ENCODE measurements at places on chromosomes 2 and 18.

GRCh38 chr2:170404846-170405245 is 226.9 kb downstream of the MYO3B start:
- no peak for DNase-seq

DNA sequence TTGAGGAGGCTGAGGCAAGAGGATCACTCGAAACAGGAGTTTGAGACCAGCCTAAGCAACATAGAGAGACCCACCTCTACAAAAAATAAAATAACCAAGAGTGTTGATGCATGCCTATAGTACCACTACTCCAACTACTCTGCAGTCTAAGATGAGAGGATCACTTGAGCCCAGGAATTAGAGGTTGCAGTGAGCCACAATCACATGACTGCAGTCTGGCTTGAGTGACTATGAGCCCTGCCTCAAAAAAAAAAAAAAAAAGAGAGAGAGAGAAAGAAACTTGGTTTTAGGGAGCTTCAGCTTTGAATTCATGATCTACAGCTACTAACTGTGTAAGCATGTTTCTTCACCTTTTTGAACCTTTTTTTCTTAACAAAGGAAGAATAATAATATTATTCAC is 119.9 kb downstream of the HNMT start:
- DNase-seq, result no peak

GRCh38 chr2:74414441-74414840 is 7.0 kb downstream of the C2orf81 start:
- DNase-seq, result no peak

GRCh38 chr18:30358555-30358954 is 684.0 kb downstream of the DSC3 start:
- no peak for DNase-seq

DNA sequence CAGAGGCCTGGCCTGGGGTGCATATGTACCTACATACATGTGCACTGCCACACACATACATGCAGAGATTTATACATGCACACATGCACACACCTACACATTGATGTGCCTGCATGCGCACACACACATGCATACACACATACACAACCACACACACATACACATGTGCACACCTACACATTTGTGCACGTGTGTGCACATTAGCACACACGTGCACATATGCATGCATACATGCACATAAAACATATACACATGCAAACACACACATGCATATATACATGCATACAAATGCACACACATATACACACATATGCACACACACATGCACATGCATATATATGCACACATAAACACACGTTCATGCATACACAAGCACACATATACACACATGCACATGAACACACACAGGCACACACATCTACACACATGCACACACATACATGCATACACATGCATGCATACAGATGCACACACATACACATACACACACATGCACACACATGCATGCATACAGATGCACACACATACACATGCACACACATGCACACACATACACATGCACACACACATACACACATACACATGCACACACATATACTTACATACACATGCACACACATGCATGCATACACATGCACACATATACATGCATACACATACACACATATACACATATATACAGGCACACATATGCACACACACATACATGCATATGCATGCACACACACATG is 23.6 kb upstream of the OTOS start:
- no peak for DNase-seq

GRCh38 chr18:39753178-39753577 is 2187.6 kb upstream of the CELF4 start:
- no peak for DNase-seq

- DNase-seq, result no peak
Measured at GRCh38 chr18:27349284-27349882, 164.3 kb upstream of the CHST9 start.

DNA sequence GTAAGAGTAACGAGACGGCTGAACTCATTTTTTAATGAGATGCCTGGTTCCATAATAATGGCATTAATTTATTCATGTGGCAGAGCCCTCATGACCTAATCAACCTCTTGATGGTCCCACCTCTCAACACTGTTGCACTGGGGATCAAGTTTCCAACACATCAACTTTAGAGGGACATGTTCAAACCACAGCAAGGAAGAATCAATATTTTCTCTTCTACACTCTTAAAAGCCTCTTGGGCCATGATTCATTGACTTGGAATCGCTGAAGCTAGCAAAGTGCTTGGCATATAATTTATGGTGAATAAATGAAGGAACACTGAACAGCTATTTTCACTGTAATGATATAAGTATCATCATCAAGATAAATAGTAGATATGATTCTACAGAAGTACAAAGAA is 333.0 kb downstream of the TNS1 start:
- DNase-seq, result no peak

GRCh38 chr2:27720004-27720551 is 51.4 kb upstream of the MRPL33 start:
- no peak for DNase-seq

- no peak for DNase-seq
Measured at GRCh38 chr18:9404565-9405060, 70.0 kb downstream of the TWSG1 start.

- DNase-seq, result no peak
Measured at GRCh38 chr18:48129621-48130082, 199.2 kb upstream of the SMAD2 start.

- no peak for DNase-seq
Measured at GRCh38 chr2:38617301-38617700, 14.6 kb upstream of the HNRNPLL start.

DNA sequence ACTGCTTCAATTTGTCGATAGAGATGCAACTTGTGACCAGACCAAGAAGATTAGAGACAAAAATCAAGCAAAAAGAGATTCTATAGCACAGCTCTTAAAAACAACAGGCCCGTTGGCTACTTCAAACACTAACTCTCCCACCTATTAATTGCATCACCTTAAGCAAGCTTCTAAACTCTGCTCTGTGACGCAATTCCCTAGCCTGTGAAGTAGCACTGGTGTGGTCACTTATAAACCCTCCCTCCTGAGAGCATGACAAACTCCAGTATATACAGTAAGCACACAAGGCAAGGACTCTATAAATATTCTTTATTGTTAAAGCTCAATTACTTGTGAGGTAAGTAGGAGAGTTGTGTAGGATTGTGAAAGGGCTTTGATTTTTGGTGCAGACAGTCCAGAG is 72.3 kb downstream of the CMPK2 start:
- no peak for DNase-seq

GRCh38 chr18:51890762-51891161 is 449.2 kb upstream of the DCC start:
- DNase-seq, result no peak

DNA sequence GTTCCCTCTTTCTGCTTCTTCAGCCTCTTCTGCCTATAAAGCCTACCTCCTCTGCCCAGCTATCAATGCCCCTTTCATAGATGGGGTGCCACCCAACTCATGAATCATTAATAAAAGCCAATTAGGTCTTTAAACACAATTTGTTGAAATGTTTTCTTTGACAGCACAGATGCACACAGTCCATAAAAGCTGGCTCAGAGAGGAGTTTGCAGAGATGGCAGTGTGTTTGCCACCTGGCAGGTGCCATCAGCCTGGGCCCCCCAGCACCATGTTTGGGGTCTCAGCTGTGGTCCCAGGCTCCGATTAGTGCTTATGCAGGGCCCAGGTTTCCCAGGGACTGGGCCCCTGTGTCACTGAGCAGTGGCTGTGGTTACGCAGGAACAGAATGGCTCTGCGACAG is 7.9 kb upstream of the MC2R start:
- DNase-seq, result no peak

GRCh38 chr2:17223211-17223610 is 295.0 kb downstream of the RAD51AP2 start:
- DNase-seq, result no peak

DNA sequence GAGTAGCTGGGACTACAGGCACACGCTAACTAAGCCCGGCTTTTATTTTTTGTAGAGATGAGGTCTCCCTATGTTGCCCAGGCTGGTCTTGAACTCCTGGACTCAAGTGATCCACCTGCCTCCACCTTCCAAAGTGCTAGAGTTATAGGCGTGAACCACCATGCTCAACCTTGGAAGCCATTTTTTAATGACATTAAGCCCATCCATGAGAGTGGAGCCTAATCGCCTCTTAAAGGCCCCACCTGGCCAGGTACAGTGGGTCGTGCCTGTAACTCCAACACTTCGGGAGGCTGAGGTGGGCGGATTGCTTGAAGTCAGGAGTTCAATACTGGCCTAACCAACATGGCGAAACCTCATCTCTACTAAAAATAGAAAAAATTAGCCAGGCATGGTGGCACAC is 41.6 kb upstream of the TFCP2L1 start:
- DNase-seq, result no peak

DNA sequence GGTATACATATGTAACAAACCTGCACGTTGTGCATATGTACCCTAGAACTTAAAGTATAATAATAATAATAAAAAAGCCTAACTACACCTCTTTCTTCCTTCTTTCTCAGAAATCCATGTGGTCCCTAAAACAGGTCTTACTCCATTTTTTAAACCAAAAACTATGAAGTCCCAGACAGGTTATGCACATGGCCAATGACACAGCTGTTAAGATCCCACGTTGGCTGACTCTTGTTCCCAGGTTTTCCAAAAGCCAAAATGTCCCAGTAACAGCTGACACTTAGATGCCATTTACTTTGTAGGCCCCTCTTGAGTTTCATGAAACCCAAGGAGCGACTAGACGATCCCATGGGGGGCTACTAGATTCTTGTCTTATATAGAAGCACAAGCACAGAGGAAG is 97.0 kb downstream of the KCNF1 start:
- DNase-seq, result no peak

GRCh38 chr2:204012072-204012653 is 75.6 kb downstream of the ICOS start:
- DNase-seq, result peak; percentile 89

GRCh38 chr2:71157124-71157793 is 26.8 kb downstream of the MPHOSPH10 start:
- DNase-seq, result peak; percentile 33

- DNase-seq, result no peak
Measured at GRCh38 chr2:162795312-162795711, 43.3 kb downstream of the KCNH7 start.

DNA sequence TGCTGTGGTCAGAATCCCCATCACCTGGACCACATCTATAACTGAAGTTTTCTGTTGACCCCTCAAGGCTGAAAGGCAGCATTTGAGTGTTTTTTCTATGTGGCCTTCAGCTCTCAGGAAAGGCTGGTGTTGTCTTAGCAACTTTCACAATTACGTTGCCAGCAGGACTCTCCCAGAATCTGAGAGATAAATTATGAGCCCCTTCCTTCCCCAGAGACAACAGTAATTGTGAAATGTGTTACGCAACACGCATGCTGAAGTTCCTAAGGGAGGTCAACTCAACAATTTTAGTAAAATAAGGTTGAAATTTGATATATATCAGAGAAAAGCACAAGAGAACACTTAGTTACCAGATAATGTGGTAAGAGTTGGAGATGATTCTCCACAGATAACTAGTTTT is 216.5 kb upstream of the SLC8A1 start:
- no peak for DNase-seq

DNA sequence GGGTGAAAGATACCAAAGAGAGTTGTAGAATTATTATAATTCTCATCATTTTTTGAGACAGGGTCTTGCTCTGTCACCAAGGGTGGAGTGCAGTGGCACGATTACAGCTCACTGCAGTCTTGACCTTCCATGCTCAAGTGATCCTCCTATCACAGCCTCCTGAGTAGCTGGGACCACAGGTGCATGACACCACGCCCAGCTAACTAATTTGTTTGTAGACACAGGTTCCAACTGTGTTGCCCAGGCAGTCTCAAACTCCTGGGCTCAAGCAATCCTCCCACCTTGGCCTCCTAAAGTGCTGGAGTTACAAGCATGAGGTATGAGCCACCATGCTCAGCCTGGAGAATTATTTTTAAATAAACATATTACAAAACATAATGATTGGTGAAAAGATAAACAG is 92.8 kb upstream of the MSH6 start:
- DNase-seq, result no peak

GRCh38 chr2:109372614-109373013 is 241.2 kb downstream of the SEPTIN10 start:
- no peak for DNase-seq

- no peak for DNase-seq
Measured at GRCh38 chr18:76679259-76679658, 143.1 kb upstream of the ZNF236 start.

GRCh38 chr2:26767129-26767528 is 3.0 kb downstream of the SLC35F6 start:
- DNase-seq, result no peak

- DNase-seq, result peak; percentile 83
Measured at GRCh38 chr2:178397002-178397605, 53.9 kb downstream of the PRKRA start.

DNA sequence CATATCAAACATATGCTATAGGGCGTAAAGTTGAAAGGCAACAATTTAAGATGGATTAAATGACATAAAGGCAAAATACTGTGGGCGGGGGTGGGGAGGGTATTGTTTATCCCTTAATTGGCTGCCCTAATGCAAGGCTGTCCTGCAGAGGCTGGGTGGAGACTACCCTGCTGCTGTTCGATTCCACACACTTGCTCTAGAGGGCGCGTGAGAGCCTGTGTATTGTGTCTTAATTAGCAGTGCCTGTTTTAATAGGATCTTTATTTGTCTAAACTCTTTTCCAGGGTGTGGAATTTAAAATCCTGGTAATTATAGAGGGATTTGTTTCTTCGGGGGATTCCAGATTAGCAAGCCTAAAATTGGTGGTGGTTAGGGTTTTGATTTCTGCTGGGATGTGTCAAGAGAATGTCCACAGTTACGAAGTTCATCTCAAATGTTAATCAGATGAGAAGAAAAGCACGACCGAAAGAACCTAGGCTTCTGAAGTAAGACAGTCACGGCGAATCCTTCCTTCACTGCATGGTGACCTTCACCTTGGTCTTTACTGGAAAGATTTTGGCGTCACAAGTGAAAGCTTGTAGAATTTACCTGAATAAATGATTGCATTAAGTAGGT is 103.5 kb upstream of the MAP3K20 start:
- no peak for DNase-seq

DNA sequence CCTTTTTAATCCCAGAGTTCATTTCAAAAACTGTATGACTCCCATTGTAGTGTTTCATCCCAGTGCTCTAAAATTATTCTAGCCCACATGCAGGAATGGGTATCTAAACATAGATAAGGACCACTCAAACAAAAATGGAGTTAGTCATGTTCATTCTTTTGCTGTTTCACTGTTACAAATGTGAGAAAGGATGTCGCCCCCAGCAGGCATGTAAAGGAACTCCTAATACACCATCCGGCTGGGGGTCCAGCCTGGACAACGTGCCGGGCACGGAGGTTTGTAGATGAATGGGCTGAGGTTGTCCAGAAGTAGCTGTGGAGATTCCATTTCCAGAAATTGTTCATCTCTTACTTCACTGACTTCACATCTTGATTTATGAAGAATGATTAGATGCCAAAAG is 101.9 kb upstream of the RAB12 start:
- no peak for DNase-seq

- DNase-seq, result no peak
Measured at GRCh38 chr2:241279413-241279812, 36.1 kb downstream of the HDLBP start.

DNA sequence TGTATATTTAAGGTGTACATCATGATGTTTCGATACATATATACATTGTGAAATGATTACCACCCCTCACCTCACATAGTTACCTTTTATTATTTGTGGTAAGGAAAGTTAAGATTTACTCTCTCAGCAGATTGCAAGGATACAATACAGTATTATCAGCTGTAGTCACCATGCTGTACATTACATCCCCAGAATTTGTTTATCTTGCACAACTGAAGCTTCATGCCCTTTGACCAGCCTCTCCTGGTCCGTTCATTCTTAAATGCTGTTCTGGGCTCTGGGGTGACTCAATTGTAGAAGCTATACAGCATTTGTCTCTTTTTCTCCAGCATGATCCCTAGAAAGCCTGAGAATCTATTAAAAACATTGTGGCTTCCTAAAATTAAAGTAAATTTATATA is 90.8 kb downstream of the PTPRM start:
- no peak for DNase-seq
